ENCODE measurements at places on chromosomes 1 and 21. TPM values are rescaled to one million over a fixed set of nuclear protein-coding genes. Genes with fewer than 3 reads are reported as not detected.

DNA sequence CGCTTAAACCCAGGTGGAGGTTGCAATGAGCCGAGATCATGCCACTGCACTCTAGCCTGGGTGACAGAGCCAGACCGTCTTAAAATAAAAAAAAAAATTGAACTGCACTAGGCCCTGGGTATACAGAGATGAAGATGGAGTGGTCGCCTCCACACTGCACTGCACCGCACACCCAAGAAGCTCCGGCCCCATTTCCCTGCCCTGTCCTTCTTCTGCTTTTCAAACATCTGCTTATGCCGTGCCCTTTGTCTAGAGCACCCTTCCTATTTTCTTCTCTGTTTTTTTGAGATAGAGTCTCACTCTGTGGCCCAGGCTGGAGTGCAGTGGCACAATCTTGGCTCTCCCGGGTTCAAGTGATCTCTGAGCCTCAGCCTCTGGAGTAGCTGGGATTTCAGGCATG lies 17.4 kb downstream of the IQGAP3 start:
- DNase-seq: no peak

DNA sequence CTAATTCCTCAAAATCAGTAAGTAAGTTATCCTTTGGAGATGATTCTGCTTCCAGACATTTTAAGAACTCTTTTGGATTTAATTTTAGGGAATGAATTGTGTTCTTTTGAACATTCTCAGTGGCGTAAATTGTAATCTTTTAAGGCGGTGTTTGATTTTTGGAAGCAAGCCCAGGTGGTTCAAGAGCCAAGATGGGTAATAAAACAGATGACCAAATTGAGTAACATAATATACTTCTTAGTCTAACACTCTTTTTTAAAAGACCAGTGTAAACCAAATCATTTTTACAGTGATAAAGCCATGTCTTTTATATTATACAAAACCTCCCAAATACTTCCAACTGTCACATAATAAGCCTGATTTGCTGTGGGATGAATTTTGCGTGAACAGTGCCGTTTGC lies 133.8 kb downstream of the LRRC40 start:
- DNase-seq: no peak

DNA sequence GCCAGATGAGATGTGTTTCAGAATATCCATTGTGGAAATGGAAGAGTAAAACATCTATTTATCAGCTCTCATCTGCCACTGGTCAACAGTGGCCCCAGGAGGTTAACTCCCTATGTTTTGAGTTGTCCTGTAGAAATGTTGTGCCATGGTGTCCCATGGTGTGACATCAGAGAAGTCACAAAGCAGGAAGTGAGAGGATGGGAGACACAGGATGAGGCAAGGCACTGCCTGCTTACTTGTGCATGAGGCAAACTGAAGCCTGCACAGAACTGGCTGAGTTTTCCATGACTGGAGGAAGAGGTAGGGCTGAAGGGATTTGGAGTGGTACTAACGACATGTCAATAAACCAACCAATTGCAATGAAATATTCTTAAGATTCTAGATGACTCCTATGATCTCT lies 131.5 kb upstream of the ZNF644 start:
- DNase-seq: no peak

- no peak for DNase-seq
Measured at GRCh38 chr1:208516780-208517179, 272.6 kb upstream of the PLXNA2 start.

- DNase-seq: no peak
Measured at GRCh38 chr21:41379901-41380300, 18.1 kb downstream of the MX2 start.

- DNase-seq: no peak
Measured at GRCh38 chr1:43302721-43303470, 2.1 kb downstream of the TIE1 start.

GRCh38 chr1:211688421-211688820 lies 13.0 kb upstream of the NEK2 start:
- no peak for DNase-seq

DNA sequence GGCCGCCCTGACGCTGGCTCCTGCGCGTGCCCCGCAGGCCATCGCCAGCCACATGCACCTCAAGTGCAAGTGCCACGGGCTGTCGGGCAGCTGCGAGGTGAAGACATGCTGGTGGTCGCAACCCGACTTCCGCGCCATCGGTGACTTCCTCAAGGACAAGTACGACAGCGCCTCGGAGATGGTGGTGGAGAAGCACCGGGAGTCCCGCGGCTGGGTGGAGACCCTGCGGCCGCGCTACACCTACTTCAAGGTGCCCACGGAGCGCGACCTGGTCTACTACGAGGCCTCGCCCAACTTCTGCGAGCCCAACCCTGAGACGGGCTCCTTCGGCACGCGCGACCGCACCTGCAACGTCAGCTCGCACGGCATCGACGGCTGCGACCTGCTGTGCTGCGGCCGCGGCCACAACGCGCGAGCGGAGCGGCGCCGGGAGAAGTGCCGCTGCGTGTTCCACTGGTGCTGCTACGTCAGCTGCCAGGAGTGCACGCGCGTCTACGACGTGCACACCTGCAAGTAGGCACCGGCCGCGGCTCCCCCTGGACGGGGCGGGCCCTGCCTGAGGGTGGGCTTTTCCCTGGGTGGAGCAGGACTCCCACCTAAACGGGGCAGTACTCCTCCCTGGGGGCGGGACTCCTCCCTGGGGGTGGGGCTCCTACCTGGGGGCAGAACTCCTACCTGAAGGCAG lies 23.4 kb upstream of the ARF1 start:
- DNase-seq: no peak

GRCh38 chr1:16459352-16459925 lies 18.9 kb downstream of the NECAP2 start:
- no peak for DNase-seq

DNA sequence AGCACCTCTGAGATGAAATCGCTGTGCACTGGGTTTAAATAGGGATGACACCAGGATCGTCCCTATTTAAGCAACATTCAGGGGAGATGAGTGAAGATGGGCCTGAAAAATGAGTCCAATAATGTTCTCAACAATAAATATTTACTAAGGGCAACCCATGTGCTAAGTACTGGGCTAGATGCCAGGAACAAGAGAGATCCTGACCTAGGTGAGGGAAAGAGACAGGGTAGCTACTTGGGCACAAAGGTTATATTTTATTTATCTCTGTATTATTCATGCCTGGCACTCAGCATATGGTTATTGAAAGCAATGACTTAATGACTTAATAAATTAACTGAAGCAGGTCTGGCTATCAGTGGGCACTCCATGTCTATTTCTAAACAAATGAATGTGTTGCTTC lies 27.4 kb upstream of the AVPR1B start:
- no peak for DNase-seq

DNA sequence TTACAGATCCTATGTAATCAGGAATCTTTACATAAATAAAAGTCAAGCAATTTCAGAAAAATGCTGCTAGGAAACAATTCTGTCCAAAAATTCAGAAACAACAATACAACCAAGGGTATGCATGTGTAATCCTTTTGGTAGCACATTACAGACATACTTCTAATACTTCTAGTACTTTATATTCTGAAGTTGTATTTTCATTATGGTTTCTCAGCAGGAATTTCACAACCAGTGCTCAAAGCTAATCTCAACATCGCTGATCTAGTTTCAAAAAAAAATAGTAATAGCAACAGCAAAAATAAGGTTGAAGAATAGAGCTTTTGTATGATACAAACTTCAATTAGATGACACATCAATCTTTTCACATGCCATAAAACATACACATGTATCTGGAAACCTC lies 545.2 kb downstream of the LTN1 start:
- DNase-seq: no peak

- DNase-seq: no peak
Measured at GRCh38 chr1:159509440-159510228, 26.2 kb downstream of the OR10J5 start.

DNA sequence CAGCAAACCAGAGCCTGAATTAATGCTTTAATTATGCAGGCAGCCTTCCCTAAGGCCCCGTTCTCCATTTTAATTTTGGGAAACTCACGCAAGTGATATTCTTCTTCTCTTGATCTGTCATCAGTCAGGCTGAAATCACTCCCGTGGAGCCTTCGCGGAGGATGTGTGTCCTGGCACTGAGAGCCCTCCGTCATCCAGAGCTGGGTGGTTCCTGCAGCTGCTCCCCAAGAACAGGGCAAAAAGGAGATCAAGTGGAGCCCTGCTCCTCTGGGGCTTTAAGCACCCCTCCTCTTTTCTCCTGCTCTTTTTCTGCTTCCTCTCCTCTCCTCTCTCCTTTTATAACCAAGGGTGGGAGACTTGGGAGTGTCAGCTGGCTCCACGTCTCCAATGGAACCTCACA lies 133.2 kb upstream of the CACNA1E start:
- peak; percentile 49 for DNase-seq

- no peak for DNase-seq
Measured at GRCh38 chr1:155913969-155914757, 3.0 kb upstream of the RIT1 start.

DNA sequence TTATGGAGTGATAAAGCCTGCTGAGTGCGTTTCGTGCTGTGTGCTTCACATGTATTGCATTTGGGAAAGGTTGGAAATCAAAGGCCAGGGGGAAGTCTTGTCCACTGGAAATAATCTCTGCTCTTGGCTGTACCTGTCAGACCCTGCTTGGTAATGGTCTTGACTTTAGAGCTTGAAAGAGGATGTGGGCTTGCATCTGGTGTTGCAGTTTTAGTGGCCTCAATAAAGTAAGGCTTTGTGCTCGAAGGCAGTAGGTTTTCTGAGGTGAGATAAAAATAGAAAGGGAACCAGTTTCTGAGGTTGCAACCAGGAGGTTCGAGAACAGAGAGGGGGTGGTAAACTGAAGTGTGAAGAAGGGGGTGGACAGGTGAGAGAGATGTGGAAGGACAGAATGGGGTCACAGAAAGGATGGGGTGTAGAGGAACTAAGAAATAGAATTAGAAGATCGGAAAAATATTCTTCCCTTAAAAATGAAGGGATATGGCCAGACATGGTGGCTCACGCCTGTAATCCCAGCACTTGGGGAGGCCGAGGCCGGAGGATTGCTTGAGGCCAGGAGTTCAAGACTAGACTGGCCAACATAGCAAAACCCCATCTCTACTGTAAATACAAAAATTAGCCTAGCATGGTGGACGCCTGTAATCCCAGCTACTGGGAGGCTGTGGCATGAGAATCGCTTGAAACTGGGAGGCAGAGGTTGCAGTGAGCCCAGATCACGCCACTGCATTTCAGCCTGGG lies 1.5 kb downstream of the S100PBP start:
- no peak for DNase-seq

- DNase-seq: no peak
Measured at GRCh38 chr1:192238421-192238820, 78.4 kb upstream of the RGS21 start.

DNA sequence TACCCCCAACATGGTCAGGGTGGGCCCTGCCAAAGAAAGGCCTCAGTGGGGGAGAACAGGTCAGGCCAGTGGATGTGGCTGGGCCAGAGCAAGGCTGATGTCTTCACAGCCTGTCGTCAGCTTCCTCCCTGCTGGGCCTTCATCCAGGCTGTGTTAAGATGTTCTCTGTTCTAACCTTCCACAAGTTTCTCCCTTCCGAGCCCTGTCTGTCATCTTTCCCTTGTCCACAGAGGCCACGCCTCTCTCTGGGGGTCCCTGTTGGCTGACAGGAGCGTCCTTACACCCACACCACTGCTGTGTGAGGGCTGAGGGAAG lies 36.2 kb downstream of the SIM2 start:
- no peak for DNase-seq

DNA sequence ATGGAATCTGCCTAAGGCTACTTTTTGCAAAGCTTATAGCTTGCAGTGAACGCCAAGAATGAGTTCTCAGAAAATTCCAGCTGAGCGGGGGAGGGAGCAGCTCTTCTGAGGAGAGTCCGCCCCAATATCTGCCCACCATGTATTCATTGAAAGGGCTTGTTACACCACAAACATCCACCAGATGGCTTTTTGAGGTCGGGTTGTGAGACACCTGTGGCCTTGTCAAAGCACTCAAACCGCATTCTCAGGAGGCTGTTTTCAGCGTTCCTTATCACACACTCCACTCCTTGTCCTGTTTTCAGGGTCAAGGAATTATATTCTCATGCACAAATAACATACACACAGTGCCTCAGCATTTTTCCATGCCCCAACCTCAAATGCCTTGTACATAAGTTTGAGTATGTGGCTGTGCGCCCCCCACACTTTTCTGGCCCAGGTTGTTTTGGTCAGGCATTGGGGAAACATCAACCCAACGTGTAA lies 3.9 kb upstream of the C4BPB start:
- DNase-seq: peak; percentile 42

- no peak for DNase-seq
Measured at GRCh38 chr21:43893536-43894205, 28.6 kb downstream of the AGPAT3 start.

DNA sequence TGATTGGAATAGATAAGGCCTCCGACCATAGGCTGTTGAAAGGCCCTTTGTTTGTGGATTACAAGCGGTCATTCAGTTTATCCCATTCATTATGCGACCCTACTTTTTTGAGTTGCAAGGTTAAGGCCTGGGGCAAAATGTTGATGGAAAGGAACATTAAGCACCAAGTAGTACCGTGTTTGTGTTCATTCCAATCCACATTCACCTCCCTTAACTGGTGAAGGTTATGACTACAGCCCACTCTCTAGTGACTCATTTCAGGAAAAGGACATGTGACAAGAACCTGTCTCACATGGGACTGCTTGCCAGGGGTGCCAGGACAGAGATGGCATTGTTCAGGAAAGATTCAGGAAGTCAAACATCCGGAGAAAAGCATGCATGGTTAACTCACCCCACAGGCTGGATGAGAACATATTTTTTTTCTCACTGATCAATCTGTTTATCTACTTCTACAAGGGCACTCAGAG lies 81.6 kb downstream of the CD58 start:
- no peak for DNase-seq

GRCh38 chr1:22470227-22470626 lies 18.6 kb downstream of the ZBTB40 start:
- DNase-seq: no peak

DNA sequence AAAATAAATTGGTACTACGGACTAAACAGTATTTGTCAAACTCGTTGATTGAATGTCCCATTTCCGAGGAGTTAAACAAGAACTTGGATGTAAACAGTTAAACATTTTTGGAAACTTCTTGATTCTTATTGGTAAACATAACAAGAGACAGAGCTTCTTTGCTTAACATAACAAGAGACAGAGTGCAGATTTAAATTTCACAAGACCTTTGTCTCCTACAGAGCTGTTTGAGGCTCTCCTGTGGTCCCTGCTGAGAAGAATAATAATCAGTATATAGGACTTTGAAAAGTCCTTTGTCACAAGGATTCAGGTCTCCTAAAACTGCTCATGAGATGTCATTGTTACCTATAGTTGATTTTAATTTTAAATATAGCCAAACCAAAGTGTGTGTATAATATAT lies 170.6 kb upstream of the C21orf91 start:
- no peak for DNase-seq

The IVL gene
- not detected for polyA plus RNA-seq

The VSIG8 gene
- not detected for polyA plus RNA-seq

The PRELP gene
- 13.3 TPM for polyA plus RNA-seq

The ATF3 gene
- 12.3 TPM for polyA plus RNA-seq

The TBX19 gene
- 2.6 TPM for polyA plus RNA-seq

The FCGR1A gene
- 4.6 TPM for polyA plus RNA-seq

The KRTAP24-1 gene
- not detected for polyA plus RNA-seq

The DCST1 gene
- not detected for polyA plus RNA-seq

The MPZ gene
- polyA plus RNA-seq: 2.6 TPM

The MTX1 gene
- polyA plus RNA-seq: 77.4 TPM

The RGS4 gene
- polyA plus RNA-seq: 50.7 TPM

The FCRL1 gene
- polyA plus RNA-seq: not detected

The TENT5C gene
- 0.20 TPM for polyA plus RNA-seq

The ANGPTL1 gene
- polyA plus RNA-seq: 0.14 TPM

The TESK2 gene
- 8.2 TPM for polyA plus RNA-seq
